ENCODE measurements at places on chromosomes 5 and 9. TPM values are rescaled to one million over a fixed set of nuclear protein-coding genes. Genes with fewer than 3 reads are reported as not detected.

Gene EPB41L4A
- 26.5 TPM for total RNA-seq

Gene IFNA13
- total RNA-seq: not detected

Gene FOXI1
- not detected for total RNA-seq

Gene MTAP
- 31.6 TPM for total RNA-seq

Gene NIPAL4
- 0.44 TPM for total RNA-seq
